ENCODE measurements at places on chromosomes 16 and 17.

DNA sequence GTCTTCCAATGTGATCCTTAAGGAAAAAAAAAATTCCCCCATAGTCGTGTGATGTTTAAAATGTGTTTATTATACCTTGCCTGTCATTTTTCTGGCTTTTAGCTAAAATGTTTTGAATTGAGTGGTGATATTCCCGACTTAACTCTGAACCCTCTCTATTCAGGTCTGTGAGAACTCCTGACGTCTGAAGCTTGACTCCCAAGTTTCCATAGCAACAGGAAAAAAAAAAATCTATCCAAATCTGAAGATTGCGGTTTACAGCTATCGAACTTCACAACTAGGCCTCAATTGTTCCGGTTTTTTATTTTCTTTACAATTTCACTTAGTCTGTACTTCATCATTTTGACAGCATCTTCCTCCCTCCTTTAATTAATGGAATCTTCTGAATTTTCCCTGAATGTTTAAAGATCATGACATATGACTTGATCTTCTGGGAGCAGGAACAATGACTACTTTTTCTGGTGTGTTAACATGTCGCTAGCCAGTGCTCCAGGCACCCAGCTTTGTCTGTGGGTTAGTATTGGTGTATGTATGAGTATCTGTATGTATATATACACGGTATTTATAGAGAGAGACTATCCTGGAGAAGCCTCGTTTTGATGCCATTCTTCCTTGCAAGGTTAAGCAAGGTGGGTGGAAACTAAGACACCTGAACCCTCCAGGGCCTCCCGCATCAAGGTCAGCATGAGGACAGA lies 12.8 kb upstream of the HSBP1 start:
- no peak for DNase-seq

GRCh38 chr17:38448208-38448771 lies 20.0 kb downstream of the ARHGAP23 start:
- peak; percentile 57 for DNase-seq

DNA sequence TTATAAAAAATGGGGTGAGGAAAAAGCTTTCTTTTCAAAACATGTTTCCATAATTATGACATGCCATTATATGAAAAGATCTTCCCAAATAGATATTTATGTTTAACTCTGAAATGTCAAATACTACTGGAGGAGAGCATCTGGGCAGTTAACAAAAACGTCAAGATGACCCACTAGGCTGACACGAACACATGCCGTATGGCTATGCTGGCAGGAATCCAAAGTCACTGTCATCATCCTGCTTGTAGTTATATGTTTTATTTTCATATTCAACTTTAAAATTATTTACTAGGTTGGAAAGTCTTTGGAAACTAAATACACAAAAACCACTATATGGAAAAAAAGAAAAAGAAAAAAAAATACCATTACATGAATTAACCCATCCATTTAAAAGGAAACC lies 27.3 kb downstream of the ANKFY1 start:
- no peak for DNase-seq

DNA sequence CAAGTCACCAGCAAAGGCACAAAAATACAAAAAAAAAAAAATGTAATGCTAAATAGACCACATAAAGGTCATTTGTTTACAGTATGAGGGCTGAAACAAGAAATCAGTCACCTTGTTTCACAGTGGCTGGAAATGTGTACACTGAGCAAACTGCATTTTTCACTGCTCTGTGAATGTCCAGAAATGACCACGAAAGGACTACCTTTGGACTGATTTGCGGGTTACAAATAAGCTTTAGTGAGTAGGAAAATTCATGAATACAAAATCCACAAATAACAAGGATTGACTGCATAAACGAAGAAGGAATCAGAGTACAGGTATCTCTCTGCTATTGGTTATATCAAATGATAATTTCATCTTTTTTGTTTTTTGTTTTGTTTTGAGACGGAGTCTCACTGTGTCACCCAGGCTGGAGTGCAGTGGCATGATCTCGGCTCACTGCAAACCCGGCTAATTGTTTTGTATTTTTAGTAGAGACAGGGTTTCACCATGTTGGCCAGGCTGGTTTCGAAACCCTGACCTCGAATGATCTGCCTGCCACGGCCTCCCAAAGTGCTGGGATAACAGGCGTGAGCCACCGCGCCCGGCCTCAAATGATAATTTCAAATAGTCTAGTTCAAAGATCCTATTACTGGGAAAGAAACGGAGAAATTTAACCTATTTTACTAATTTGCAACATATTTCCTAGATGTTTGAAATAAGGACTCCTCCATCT lies 30.5 kb downstream of the CYTH1 start:
- DNase-seq = no peak

GRCh38 chr16:86033971-86034370 lies 135.0 kb downstream of the IRF8 start:
- no peak for DNase-seq

- no peak for DNase-seq
Observed at GRCh38 chr17:77882040-77882439, 76.5 kb upstream of the TNRC6C start.

GRCh38 chr16:50354629-50355456 lies 13.9 kb downstream of the BRD7 start:
- peak; percentile 54 for DNase-seq

Data from GM23248 (cell line).